ENCODE measurements at places on chromosomes 4 and X.
A peak's percentile ranks its signal among the peaks of the same experiment; 100 is the strongest.

DNA sequence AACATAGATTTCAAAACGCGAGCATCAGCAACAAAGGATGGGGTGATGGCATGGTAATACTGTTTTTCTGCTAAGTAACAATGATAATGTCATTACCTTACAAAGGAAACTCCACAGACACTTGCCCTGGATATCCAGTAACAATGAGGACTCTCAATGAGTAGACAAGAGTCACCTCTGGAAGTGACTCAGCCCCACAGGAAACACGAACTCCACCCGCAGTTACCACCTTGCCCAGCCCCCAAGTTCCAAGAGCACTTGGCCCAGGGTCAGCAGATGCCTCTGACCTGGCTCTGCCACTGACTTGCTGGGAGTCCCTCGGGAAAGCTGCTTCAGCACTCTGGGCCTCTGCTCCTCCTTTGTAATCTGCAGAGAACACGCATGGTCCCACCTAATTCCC lies 110.3 kb upstream of the MAP3K15 start:
- no peak for DNase-seq

- no peak for DNase-seq
Observed at GRCh38 chr4:15870921-15871664, 67.4 kb downstream of the FGFBP1 start.

GRCh38 chr4:54320826-54321685 lies 92.0 kb downstream of the PDGFRA start:
- no peak for DNase-seq

DNA sequence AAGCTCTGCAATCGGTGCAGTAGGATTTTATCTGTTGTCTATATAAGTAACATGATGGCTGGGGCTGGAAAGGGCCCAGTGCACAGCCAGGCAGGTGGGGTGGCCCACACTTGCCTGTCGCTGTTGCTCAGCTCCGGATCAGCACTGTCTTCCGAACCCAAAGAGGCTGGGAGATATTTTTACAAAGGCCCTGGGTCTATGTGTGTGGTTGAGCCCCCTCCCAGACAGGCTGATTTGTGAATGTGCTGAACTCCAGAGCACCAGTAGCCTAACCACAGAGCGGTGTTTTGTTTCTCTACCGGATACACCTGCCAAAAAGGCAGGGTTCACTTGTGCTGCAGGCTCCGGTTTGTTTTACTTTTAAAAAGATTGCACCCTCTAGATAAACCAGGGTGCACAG lies 33.5 kb upstream of the CHRNA9 start:
- DNase-seq = no peak

DNA sequence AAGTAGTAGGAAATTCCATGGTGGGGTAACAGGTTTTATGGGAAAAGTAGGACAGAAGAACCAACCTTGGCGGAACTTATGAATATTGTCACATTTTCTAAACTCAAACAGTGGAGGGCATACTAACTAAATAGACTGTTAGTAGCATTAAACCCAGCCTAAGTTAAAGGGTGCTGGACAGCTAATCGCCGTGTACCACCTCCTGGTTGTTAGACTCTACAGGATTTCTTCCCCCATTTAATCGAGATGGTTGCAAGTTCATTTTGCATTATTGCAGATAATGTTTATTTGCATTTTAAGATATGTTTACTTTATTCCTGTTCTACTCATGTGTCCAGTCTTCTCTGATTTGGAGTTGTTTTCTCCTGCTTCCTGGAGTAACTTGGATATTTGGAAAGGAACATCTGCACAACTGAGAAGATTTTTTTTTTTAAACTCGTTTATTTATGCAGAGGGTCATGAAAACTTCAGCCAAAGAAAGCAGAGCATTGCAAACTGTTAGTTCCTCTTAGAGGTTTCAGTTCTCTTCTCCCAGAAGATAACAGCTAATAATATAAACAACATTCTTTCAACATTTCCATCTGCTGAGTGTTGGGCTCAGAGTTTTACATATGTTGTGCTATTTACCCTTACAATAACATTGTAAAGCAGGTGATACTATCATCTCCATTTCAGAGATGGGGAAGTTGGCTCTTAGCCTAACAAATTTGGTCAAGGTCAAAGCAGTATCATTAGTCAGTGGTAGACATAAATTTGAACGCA lies 51.5 kb upstream of the TBC1D9 start:
- no peak for DNase-seq

- no peak for DNase-seq
Observed at GRCh38 chrX:40632199-40632598, 9.0 kb downstream of the MPC1L start.

DNA sequence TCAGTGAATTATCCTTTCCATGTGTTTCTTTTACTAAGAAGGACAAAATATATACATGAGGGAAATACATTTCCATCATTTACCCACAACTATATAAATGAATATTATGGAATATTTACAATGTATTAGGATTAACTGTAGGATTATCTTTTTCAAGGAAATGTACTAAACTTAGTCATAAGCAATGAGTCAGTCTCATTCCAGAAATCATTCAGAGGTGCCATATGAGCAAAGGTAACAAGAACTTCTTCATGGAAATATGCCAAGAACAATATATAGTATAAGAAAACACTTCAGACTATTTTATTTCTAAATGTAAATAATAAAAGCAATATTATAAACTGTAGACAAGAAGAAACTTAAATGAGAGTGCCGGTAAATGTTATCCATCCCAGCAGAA lies 67.1 kb downstream of the USP38 start:
- no peak for DNase-seq

GRCh38 chr4:87007528-87008446 lies 73.0 kb downstream of the AFF1 start:
- peak; percentile 66 for DNase-seq

DNA sequence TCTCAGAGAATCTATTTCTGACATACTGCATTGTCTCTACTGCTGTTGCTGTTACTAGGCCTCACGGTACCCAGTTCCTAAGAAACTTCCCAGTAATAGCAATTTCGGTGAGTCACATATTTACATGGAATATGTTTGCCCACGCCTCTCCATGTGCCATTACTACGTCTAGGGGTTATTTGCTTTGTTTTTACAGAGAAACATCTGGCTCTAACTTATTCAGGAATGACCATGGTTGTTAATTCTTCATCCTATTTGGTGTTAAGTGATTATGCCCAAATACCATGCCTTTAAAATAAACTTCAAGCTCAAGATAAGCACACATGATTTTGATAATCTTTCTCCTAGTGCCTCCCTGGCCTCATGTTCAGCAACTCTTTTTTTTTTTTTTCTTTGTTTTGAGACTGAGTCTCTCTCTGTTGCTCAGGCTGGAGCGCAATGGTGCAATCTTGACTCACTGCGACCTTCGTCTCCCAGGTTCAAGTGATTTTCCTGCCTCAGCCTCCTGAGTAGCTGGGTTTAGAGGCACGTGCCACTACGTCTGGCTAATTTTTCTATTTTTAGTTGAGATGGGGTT lies 101.0 kb upstream of the HS3ST1 start:
- DNase-seq = no peak

- no peak for DNase-seq
Observed at GRCh38 chr4:179145746-179146525, 1703.7 kb upstream of the AGA start.

DNA sequence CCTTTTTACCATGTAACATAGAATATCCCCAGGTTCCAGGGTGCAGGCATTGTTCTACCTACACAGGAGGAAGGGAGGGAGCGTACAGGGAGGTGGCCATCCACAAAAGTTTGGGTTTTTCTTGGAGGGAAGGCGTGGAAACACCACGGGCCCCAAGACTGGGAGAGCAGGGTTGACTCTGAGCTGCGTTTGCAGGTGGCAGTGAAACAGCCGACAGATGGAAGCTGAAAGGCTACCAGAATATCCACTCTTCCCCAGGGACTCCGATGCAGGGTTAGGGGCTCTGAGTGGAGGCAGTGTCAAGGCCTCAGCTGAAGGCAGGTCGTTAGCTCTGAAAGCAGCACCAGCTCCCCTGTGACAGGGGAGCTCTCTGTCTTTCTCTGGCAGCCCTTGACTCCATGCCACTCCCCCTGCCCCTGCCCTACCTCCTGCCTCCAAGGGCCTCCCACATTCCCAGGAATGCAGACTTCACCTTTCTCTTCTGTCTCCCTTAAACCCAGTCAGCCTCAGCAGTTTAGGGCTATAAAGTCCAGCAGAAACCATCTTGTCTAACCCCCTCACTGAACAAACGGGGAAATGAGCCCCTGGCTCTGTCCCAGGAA lies 14.0 kb upstream of the GLOD5 start:
- no peak for DNase-seq

DNA sequence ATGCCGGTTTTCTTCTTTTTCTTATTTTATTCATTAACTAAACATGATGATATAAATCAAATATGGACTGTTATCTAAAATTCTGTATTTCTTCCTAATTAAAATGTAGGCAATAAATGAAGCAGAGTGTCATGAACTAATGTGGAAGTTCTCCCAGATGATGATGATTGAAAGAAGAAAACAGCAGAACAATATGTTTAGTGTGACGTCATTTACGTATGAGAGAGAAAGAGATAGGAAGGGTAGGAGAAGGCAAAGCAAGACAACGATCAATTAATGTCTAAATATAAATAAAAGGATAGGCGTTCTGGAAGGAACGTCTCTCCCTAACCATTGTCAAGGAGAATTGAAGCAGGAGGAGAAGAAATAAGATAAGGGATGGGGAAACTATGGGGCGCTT lies 105.2 kb downstream of the NEUROG2 start:
- DNase-seq = no peak

- DNase-seq = no peak
Observed at GRCh38 chr4:154415313-154415712, 76.3 kb downstream of the DCHS2 start.
